Spleen (tissue), 13 donors: ENCODE measurements at places on chromosomes 16 and 17. TPM values are rescaled to one million over a fixed set of nuclear protein-coding genes. Genes with fewer than 3 reads are reported as not detected.

DNA sequence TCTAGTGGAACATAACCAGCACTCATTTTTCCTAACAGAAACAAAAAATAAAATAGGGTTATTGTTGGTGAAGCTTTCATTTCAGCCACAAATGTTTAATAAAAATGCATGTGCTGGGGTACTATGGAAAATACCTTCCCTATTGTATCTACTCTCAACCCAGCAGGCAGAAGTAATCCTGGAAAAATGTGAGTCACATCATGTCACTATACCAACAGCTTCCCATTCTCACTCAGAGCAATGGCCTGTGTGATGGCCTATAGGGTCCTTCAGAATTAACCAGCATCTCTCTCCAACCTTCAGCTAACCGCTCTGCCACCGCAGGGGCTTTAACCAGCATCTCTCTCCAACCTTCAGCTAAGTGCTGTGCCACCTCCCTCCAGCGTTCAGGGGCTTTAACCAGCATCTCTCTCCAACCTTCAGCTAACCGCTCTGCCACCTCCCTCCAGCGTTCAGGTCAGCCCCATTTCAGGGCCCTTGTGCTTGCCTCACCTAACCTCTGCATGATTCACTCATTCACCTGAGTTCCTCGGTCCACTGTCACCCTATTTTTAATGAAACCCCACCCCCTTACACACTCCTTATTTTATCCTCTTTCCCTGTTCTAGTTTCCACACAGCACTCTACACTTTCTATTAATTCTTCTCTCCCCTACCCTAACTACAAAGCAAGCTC, 34.0 kb downstream of the UBE2G1 start:
- DNase-seq: no peak

- no peak for DNase-seq
Measured at GRCh38 chr17:81253358-81254131, 14.4 kb downstream of the NDUFAF8 start.

- peak; percentile 91 for DNase-seq
Measured at GRCh38 chr16:57807968-57808528, 5.8 kb upstream of the KIFC3 start.

- no peak for DNase-seq
Measured at GRCh38 chr17:80423536-80424225, 8.7 kb downstream of the ENDOV start.

GRCh38 chr16:11729787-11730186, 12.9 kb downstream of the TXNDC11 start:
- DNase-seq: no peak

GRCh38 chr16:27838536-27839175, 224.9 kb downstream of the GSG1L start:
- peak; percentile 45 for DNase-seq

DNA sequence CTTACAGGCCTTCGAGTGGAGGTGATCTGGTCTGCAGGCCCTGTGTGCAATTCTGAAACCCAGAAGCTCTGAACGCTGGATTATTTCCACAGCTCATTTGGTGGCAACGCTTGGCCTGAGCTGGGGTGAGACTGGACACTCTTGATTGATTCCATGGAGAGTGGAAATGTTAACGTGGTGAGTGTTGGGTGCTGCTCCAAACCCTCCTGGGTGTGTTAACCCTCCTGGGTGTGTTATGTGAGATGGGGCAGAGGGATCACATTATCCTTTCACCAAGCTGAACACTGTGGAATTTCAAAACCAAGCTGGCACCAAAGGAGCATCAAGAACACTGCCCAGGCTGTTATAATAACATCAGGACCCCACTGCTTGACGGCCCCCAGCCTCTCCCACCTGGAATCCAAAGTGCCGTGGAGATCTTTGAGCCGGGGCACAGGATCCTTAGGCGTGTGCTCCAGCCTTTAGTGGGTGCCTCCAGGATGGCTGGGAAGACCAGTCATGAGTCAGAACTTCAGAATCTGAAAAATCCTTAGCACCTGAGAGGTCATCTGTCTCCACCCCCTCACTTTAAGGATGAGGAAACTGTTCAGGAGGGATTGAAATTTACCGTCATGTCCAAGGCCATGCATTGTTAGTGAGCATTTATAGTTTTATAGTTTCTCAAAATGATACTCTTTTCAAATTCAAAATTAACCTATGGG, 75.0 kb downstream of the RPTOR start:
- no peak for DNase-seq

DNA sequence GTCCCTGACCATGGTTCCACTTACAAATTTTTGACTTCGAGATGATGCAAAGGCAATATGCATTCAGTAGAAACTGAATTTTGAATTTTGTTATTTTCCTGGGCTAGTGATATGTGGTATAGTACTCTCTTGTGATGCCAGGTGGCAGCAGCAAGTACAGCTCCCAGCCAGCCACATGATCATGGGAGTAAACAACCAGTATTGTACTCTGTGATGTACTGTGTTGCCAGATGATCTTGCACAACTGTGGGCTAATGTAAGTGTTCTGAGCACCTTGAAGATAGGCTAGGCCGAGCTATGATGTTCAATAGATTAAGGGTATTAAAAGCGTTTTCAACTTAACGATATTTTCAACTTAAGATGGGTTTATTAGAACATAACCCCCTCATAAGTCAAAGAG, 250.8 kb downstream of the STX8 start:
- DNase-seq: no peak

DNA sequence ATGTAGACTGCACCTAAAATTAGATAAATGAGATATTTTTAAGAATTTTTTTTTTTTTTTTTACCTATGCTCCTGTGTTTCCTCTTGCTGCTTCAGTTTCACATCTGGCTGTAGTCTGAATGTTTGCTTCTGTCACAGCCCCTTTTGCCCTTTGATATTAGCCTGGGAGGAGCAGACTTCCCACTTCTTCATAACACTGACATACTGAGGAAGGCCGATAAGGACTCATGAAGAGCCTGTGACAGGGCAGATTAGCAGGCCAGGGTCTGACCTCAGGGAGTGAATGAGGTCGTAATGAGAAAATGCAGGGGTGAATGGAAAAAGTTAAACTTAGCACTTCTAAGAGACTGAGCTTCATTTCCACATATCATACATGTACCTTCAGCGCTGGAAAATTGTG, at the start of gene SLFN14:
Gene SLFN14 (minus strand): TSS at position 117 of the 400 bp plus-strand sequence. CDS start 2,757 bp downstream, outside the sequence.
- no peak for DNase-seq

- DNase-seq: peak; percentile 88
Measured at GRCh38 chr17:78915872-78916632, 9.1 kb downstream of the TIMP2 start.

- DNase-seq: no peak
Measured at GRCh38 chr17:5309851-5310250, 27.8 kb downstream of the RABEP1 start.

GRCh38 chr16:6008670-6009069, 911.1 kb upstream of the EEF2KMT start:
- DNase-seq: no peak

DNA sequence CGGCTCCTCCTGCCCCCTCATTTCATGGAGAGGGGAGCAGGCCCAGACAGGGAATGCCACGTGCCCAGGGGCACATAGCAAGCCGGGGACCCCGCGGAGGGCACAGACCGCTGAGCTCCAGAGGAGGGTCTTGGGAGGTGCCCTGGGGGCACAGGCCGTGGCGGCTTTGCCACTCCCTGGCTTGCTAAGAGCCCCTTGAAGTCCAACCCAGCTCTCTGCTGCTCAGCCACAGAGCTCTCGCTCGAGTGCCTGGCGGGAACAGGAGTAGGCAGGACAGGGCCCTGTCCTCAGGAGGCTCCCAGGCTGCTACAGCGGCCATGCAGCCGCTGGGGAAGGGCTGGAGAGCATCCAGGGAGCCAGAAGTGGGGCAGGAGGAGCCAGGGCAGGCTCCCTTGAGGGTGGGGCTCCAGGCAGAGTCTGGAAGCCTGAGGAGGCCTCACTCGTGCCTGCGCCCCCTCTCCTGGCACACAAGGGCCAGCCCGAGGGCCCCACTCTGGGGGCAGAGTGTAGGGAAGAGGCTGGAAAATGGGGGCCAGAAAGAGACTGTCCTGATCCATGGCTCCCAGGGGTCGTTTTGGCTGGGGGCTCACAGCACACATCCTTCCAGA, 4.4 kb upstream of the RAB26 start:
- DNase-seq: peak; percentile 71

Gene FAM234A
- 38.7 TPM for total RNA-seq

Gene MRPS23
- 7.3 TPM for total RNA-seq

Gene CDH5
- 33.2 TPM for total RNA-seq

Gene HID1
- total RNA-seq: 11.9 TPM

Gene MEFV
- 22.1 TPM for total RNA-seq

Gene SLFN12
- total RNA-seq: 15.7 TPM

Gene CA7
- not detected for total RNA-seq
